ENCODE measurements at places on chromosomes 1 and 21. TPM values are rescaled to one million over a fixed set of nuclear protein-coding genes. Genes with fewer than 3 reads are reported as not detected.
A peak's percentile ranks its signal among the peaks of the same experiment; 100 is the strongest.

Gene TTC24
- not detected for total RNA-seq

Gene DNASE2B
- not detected for total RNA-seq

Gene TRABD2B
- 2.0 TPM for total RNA-seq

- DNase-seq = peak; percentile 55
These were observed 121.2 kb downstream of the TRABD2B start for GRCh38 chr1:47875831-47876586.

DNA sequence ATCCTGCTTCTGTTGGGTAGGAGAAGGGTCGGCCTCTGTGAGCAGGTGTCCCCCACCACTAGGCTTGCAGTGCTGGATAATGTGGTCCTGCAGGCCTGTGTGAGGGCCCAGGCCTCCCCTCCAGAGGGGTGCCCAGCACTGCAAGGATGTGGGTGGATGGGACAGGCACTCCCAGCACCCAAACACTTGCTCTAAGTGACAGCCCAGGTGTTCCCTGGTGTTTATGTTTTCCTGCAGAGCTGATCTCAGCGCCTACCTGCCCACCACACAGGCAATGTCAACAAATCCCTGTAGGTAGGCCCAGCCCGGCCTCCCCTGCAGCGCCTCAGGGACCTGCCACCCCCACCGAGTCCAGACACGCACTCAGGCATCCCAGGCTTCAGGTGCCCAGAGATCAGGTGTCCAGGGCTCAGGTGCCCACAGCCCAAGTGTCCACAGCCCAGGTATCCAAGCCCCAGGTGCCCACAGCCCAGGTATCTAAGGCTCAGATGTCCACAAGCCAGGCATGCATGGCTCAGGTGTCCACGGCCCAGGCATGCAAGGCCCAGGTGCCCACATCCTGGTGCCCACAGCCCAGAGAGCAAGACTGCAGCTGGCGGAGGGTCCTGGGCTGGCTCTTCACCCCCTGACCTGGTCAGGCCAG, 59.2 kb downstream of the WNT9A start:
- DNase-seq = no peak

- no peak for DNase-seq
These were observed 63.6 kb downstream of the NIBAN1 start for GRCh38 chr1:184910691-184911091.

DNA sequence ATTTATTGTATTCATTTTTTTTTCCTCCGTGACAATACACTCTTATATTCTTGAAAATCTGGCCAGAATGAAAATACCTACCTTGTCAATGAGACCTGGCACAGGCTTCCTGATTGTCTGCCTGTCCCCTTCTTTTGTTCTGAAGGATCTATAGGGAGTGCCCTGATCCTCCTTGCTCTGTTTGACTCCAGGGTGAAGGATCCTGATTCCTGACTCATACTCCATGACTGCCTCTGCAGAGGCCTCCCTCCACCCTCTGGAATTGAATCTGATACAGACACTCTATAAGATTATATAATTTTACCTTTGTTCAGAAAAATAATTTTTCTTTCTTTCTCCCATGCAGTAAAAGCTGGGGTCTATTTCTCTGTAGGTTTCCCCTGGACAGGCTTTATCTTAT, 116.2 kb downstream of the HMCN1 start:
- peak; percentile 31 for DNase-seq

- no peak for DNase-seq
These were observed 213.7 kb downstream of the KAZN start for GRCh38 chr1:14812189-14812588.

- DNase-seq = no peak
These were observed 105.6 kb upstream of the PLXNA2 start for GRCh38 chr1:208349694-208350330.

Data from A172 (cell line).